ENCODE measurements at places on chromosomes 4 and X.

- peak; percentile 88 for DNase-seq
Measured at GRCh38 chr4:73740353-73740778, at the start of gene CXCL8. TSS of gene CXCL8 (plus strand) at chr4:73740569. CDS start at chr4:73740659, 90 bp downstream.

- peak; percentile 96 for DNase-seq
Measured at GRCh38 chrX:2664502-2664901, 26.6 kb upstream of the CD99 start.

GRCh38 chr4:137029026-137029425, 503.3 kb downstream of the PCDH18 start:
- DNase-seq, result peak; percentile 29

GRCh38 chr4:24589448-24589847, 5.1 kb upstream of the DHX15 start:
- no peak for DNase-seq

- DNase-seq, result no peak
Measured at GRCh38 chr4:38194047-38194602, 233.9 kb downstream of the PTTG2 start.

GRCh38 chrX:52420824-52421443, 52.1 kb downstream of the XAGE2 start:
- peak; percentile 73 for DNase-seq

DNA sequence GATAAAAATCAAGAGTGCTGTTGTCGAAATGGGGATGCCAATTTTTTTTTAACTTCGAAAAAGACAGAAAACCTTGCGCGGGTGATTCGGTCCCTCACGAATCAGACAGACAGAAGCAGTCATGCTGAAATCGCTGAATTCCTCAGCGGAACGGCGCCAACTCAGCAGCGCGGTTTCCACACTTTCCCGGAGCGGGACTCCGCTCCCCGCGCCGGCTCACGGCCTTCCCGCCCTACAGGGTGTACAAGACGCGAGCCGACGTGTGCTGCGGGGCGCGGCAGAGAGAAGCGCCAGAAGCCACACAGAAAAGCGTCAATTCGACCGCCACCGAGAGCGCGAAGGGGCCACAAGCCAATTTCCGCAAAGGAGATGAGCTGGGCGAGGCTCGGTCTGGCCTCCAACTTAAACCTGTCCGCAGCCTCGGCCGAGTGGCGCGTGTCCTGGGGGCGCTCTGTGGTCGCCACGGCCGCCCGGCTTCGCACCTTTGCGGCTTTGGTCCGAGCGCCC, 1.3 kb downstream of the NEXMIF start:
- no peak for DNase-seq

DNA sequence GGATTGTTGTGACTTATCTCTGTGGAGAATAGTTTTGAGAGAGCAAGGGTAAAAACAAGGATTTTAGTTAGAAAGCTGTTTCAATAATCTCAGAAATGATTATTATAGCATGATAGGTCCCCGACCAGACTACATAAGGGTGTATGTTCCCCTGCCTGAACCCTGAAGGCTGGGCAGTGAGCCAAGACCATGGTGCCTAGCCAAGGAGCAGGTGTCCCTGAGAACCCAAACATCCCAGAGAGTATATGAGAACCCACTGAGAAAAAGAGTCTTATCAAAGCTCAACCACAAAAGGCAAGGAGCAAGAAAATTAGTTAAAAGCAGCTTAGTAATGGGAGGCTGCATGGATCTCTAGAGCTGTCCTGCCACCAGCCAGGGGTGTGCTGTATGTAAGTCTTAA, 94.9 kb upstream of the UNC5C start:
- no peak for DNase-seq

GRCh38 chrX:118329175-118329574, 16.7 kb upstream of the WDR44 start:
- no peak for DNase-seq

DNA sequence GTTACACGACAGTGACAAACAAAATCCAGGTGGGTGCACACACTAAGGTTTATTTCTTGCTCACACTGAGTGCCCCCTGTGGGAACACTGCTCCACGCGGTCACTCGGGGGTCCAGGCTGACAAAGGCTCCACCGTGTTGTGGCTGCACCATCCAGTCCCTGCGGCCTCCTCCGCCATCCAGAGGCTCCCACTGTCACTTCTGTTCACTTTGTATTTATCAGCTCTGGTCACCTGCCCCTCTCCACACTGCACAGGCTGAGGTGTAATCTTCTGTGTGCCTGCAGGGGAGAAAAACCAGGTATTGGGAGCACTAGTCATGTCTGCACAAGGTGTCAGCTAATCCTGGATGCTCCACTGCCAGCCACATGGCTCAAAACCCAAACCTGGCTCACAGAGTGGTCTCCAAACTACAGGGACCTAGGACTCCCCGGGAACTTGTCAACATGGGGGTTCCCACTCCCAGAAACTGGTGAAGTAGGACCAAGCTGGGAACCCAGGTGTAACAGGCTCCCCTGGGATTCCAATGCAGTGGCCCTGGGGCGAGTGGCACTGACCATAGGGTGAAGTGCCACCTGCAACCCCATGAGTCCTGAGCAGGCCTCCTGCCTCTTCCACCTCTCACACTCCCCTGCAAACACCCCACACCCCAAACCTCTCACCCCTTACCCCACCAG, 25.5 kb downstream of the HMX1 start:
- no peak for DNase-seq

DNA sequence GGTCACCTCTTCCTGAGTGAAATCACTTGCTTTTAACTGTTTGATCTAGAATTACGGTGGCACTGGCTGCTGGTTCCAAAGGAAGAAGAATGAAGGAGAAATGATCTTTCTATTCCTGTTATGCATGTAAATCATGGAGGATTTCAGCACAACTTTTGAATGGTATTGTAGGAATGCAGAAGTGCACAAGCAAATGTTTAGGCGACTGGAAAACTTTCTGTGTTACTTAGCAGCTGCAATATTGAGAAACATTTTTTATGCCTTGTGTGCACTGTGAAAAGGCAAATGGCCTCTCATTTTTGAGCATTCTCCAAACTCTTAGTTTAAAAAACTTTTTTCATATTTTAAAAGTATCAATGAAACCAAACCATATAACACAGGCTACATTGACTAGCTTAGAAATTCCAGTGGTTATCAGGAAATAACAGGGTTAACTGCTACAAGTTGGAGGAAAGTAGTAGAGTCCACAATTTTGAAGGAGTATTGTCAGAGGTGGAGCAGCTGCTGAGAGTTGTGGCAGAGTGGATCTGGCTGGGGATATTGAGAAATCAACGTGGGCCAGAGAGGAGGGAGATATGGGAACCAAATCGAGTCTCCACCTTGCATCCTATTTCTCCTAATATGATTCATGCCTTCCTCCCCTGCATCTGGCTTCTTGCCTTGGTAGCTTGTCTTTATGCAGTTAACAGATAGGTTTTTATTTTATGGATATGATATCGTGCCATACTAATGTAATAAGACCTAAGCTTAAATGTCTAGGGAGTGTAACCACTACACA, 32.0 kb upstream of the FHL1 start:
- DNase-seq, result peak; percentile 37

DNA sequence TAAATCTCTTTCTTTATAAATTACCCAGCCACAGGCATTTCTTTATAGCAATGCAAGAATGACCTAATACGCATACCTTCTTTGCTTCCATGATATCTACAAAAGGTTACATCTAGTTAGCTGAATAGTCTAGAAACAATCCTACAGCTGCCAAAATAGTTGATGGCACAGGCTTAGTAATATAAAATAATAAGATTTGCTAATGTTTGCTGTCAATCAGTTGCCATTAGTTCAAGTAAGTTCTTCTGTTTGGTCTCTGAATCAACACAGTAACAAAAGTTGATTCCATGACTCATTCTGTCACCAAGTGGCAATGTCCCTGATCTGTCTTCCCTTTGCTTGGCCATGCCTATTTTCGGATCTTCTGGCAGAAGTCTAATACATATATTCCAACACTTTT, 470.2 kb downstream of the SPRY1 start:
- DNase-seq, result no peak

DNA sequence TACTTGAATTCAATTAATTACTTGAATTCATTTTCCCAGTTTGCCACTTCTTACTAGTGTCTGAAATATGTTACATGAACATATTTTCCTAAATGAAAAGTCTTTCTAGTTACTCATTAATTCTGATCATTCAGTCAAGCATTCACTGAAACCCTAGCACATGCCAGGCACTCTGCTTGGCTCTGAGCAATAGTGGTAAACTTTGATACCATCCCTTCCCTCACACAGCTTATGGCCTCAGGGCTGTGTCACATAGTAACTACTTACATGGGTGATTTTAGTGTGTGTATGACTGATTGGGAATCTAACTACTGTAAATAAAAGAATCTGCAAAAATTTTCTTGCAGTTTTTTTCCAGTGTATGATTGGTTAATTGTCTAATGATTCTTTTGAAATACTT, 32.7 kb downstream of the METAP1 start:
- DNase-seq, result peak; percentile 22

GRCh38 chrX:47200385-47201150, 6.9 kb downstream of the UBA1 start:
- peak; percentile 96 for DNase-seq

GRCh38 chr4:11847167-11847566, 418.5 kb upstream of the HS3ST1 start:
- no peak for DNase-seq

DNA sequence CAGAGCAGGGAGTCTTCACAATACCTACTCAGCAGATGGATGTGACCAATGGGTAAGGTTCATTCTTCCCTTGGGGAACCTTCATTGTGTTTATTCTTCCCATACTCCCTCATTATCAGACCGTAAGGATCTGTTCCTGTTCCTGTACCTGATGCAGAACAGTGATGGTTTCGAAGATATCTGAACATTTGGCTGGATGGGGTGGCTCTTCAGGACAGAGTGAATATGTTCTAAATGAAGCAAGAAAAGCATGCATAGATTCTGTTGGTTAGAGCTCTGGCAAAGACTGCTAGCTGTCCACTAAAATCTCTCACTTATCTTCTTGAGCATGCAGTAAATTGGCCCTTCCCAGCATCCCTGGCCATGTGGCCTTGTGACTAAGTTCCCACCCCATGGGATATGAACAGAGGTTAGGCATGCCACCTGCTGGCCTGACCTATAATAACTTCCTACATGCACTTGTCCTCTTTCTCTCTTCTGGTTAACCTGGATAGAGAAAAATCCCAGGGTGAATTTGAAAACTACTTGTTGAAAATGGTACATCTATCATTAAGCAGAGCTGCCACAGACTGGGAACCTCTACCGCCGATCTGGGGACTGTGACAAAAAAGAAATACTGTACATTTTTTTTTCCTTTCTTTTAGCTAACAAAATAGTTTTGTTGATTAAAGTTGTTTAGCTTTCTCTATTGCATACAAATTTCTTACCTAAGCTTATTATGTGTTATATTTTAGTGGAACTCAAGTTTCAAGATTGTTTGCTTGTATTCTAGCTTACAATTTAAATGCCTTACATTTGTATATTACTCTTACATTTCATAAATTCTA, 60.0 kb upstream of the BANK1 start:
- peak; percentile 80 for DNase-seq

DNA sequence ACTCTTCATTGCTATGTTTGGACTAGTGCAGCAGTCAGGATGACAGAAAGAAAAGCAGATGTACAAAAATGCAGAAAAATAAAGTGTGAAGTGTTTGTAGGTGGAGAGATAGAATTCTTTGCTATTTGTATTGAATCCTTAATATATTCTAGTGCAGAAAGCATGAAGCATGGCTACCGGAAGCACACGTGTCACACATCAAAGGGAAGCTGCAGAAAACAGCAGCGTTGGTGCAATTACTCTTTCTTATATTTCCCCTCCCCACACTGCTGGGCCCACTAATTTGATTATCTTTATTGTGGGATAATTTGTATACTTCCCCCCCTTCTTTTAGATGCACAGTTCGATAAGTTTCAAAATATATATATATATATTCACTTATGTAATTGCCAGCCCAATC, 35.9 kb upstream of the TAPT1 start:
- no peak for DNase-seq

GRCh38 chr4:143280861-143281260, 55.8 kb upstream of the GAB1 start:
- DNase-seq, result no peak

DNA sequence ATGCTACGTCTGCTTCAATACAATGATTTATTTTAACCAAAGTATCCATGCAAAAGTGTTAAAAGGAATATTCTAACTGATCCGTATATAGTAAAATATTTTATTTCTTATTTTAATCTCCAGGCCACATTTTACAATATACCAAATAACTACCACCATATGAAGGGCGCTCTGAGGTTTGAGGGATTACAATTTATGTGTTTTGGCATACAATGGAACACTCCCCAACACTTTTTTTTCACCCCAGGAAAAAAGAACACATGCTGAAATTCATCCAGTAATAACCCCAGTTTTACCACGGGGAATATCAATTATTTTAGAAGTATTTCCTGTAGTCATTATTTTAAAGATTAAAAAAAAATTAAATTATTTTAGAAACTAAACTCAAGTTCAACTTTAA, 65.4 kb downstream of the APBB2 start:
- no peak for DNase-seq

DNA sequence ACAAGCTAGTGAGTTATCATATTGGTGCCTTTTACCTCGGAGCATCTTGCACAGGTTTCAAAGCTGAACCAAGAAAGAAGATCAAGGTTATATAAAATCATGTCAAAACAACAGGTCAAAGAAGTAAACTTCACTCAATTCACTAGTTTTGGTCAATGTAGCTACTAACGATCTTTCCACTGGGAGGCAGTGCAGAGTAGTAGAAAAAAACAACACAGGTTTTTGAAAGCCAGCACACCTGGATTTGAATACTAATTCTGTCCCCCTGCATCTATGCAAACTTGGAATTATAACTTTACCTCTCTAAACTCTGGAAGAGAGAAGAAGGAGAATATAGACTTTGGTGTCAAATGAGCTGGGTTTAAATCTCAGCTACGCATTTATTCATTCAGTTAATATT, 266.1 kb downstream of the GRIA3 start:
- DNase-seq, result peak; percentile 17

GRCh38 chrX:80331285-80331684, 89.0 kb upstream of the TENT5D start:
- DNase-seq, result no peak

DNA sequence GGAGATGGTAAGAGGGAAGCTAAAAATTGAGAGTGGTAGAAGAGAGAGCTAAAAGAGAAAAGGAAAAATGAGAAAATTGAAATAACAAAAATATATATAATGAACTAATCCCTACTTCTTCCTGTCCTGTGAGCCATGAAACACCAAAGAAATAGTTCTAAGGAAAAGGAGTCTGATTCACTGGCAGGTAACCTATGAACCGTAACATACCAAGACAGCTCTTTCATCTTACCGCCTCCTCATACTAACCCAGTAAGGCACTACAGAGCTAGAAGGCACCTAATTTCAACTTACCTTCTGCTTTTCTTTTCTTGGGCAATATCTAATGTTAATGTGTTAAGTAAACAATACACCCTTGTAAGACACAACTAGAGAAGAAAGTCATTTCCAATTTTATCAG, 297.7 kb upstream of the DIAPH2 start:
- DNase-seq, result no peak

- peak; percentile 78 for DNase-seq
Measured at GRCh38 chr4:185710487-185710995, 101.5 kb downstream of the SORBS2 start.

- DNase-seq, result peak; percentile 4
Measured at GRCh38 chrX:102063445-102064074, 61.9 kb upstream of the TCEAL2 start.

Measured in fibroblast of mammary gland (primary cell).